ENCODE measurements at places on chromosomes 11 and 22.
A peak's percentile ranks its signal among the peaks of the same experiment; 100 is the strongest.

DNA sequence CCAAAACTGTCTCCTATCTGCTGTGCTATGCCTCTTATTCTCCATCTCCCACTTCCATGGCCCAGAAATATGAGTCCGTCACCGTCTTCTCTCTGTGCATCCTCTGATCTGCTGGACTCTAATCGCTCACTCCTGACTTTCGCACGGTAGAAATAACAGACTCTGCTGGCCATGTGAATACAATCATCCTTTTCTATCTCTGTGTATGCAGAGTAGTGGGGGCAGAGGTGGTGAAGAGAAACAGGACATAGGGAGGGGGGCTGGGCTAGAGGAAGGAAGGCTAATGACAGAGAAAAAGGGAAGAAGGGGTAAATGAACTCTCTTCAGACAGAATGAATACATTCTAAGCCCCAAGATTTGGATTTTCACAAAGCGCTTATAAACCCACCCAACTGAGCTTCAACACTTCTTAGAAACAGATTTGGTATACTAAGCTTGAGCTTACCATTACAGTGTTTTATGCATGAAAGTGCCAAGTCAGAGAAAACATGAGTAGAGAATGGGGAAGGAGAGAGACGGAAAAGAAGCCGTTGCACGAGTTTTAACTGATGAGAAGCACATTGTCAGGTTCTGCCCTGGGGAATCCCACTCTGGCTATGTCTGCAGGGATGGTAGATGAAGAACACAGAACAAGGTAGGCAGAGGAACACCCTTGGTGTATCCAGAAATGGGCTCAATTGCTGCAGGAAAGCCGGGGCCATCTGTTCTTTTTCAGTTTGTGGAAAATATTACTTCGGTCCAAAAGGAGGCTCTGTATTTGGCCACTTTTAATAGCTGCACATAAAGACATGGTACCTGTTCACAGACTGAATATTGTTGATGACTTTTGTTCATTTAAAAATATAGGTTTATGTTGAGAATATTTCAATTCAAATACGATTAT is 324.7 kb downstream of the ETS1 start:
- DNase-seq: no peak

- no peak for DNase-seq
Measured at GRCh38 chr11:104106136-104106754, 57.7 kb downstream of the PDGFD start.

- DNase-seq: no peak
Measured at GRCh38 chr11:105719073-105719822, 109.4 kb downstream of the GRIA4 start.

DNA sequence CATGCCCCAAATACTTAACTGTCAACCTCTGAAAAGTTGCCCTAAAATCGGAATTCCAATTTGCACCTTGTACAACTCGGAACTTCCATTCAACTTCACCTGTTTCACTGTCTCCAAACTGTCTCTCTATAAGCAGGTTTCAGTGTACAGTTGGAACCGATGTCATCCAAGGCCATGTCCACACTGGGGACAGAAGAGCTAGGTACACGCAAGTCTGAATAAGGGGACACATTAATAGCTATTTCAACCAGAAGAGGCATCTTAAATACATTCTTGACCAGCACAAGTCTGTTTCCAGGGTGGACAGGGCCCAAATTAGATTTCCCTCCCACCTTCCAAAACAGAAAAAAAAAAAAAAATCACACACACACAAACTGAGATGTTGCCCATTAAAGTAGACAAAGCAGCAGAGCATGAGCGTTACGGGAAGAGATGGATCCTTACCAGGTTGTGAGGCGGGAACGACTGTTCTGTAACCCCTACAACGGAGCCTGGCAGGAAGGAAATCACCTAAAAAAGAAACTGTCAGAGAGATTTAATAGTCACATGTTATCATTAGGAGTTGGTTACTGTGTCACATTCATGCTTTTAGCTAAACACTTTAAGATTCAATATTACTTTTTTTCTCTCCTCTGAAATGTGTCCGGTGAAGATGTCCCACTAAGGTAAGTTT is 1.7 kb downstream of the CREBZF start:
- no peak for DNase-seq

DNA sequence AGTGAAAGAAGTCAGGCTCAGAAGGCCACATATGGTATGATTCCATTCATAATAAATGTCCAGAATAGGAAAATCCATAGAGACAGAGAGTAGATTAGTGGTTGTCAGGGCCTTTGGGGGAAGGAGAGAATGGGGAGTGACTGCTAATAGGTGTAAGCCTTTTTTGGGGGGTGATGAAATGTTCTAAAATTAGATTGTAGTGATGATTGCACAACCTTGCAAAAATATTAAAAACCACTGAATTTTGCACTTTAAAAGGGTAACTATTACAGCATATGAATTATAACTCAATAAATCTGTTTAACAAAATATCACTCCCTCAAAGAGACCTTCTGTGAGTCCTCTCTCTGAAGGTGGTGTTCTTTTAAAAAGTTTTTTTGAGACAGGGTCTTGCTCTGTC is 72.3 kb upstream of the GRK3 start:
- no peak for DNase-seq

GRCh38 chr11:68743539-68743938 is 7.8 kb downstream of the TESMIN start:
- DNase-seq: no peak

GRCh38 chr11:61619471-61620226 is 38.8 kb upstream of the SYT7 start:
- no peak for DNase-seq

DNA sequence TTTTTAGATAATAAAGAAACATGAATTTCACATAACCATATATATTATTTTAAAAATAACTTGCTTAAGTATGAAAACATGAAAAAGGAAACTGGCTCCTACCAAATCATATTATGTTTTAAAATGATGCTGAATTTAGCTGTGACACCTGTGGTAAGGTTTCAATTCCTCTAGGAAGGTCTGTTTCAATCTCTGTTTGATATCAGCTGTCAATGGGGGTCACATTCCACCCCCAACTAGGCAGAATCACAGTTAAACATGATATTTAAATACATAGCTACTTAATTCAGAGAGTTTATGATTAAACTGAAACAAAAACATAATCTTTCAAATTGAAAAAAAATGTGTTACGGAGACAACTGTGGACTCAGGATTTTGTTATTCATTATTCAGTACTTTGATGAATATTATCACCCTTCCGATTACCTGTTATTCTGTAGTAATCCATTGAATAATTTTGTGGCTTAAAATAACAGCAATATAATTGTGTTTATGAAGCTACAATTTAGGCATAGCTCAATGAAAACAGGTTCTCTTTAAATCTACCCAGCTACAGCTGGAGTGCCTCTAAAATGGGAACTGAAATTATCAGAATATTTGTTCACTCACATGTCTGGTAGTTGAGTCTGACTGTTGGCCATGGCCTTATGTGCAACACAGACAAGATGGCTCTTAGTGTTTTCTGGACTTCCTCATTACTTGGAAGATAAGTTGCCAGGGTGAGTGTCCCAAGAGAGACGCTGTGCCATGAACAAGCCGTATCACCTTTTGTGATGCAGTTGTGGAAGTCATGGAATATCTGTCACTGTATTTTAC is 244.6 kb upstream of the ANO3 start:
- DNase-seq: no peak

GRCh38 chr11:5521540-5521939 is 5.0 kb upstream of the UBQLNL start:
- no peak for DNase-seq

GRCh38 chr11:22879630-22880029 is 19.4 kb upstream of the CCDC179 start:
- DNase-seq: peak; percentile 30

DNA sequence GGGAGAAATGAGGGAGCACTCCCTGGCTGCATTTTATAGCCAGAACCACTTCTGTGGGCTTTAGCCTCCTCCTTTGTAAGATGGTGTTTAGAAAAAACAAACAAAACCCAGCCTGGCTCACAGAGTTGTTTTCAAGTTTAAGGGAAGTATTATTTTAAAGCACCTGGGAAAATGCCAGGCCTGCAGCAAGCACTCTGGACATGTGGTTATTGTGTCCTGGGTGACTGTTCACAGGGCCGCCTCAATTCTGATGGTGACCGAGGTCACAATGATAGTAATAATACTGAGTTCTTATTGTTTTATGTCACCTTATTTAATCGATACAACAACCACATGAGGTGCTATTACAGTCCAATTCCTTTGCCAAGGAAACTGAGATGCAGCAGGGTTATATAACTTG is 20.7 kb upstream of the SLC22A12 start:
- DNase-seq: no peak

DNA sequence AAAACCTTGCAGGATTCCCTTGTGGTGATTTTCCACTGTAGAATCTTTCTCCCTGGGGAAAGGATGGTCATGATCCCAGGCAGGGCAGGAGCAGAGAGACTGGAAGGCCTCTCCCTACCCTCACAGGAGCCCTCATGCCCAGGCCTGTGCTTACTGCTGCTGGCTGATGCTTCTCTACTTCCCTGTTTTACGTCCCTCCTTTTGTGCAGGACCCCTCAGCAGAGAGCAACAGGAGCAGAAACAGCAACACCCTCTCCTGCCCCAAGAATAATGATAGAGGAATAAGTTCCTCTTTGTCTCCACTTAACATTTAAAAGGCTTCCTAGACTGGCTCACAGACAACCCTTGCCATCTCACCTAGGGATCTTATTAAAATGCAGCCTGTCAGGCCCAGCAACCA is 3.6 kb downstream of the ISX start:
- DNase-seq: no peak

DNA sequence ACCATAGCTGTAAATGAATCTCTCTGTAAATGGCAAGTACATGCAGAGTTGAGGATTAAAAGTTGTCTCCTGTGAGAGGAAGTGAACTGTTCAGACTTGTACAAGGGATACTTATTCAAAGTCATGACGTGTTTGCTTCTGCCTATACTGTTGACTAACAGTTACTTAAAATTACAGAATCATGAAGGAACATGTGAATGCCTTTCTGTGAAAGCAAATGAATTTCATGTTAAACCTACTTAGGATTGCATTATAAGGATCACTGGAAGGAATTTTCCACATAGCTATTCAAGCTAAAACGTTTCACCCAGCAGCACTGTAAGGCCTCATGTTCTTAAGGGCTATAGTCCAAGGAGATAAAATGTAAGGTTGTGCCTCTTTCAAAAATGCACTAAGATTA is 93.4 kb upstream of the BIRC3 start:
- no peak for DNase-seq

- DNase-seq: no peak
Measured at GRCh38 chr11:44571871-44572270, 6.4 kb downstream of the CD82 start.

DNA sequence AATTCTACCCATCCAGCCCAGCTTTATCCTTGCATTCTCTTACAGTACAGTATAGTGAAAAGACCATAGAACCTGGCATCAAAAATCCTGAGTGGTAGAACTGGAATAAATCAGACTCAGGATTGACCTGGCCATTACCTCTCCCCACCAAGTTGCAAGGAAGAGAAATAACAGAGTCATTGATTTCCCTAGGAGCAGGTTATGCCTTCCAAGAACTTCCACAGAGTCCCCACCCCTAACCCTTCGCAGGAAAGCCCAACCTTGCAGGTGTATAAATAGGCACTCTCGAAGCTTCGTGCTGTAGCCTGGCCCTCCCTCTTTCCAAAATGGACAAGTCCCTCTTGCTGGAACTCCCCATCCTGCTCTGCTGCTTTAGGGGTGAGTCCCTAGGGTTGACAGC is at the start of gene PATE1:
Gene PATE1 (plus strand): TSS at position 301 of the 400 bp plus-strand sequence. CDS start 26 bp downstream, at position 327.
- no peak for DNase-seq

DNA sequence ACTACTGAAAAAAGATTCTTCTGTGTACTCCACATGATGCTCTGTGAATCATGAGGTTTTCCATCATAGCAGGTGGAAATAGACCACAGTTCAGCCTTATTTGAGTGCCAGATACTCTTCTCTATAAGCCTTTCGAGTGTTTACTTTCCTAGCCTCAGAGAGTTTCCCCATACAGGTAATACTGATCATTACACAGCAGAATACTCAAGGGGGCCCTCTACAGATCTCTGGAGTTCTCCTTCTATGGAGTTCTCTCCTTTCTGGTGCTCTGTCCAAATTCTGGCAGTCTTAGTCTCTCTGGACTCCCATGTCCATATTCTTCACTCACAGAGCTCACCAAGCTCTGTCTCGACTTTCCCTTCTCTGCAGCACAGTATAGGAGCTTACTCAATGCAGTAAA is 175.7 kb upstream of the CARD18 start:
- no peak for DNase-seq

DNA sequence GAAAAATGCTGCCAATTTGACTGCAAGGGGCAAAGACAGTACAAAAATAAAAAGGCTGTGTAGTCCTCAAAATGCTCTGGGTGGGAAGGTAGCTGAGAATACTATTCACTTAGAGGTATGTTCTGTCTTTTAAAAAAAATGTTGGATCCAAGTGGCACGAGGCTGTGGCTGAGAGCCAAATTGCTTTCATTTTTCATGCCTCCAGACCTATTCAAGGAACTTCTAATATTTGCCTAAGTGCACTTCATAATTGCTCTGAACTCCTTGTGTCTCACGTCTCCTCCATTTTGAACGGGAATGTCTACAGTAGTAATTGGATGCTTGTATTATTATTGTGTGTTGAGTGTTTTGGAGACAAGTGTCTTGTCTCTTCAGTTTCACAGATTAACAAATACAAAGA is 19.1 kb upstream of the SLC22A25 start:
- no peak for DNase-seq

- no peak for DNase-seq
Measured at GRCh38 chr11:92409355-92409754, 184.7 kb downstream of the FAT3 start.

DNA sequence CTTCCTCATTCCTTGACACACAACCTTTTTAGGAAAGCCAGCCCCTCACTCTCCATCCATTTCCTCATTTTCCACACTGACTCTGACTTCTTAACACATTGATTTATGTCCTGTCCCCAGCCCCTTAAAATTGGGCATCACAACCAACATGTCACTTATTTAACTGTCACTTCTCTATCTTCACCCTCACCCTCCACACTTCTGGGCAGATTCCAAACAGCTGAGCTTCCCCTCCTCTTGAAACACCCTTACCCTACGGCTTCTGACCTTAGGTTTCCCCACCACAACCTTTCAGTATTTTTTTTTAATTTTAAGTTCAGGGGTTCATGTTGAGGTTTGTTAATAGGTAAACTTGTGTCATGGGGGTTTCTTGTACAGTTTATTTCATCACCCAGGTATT is 696.3 kb downstream of the DLG2 start:
- DNase-seq: no peak

- no peak for DNase-seq
Measured at GRCh38 chr11:5467527-5467926, 18.4 kb downstream of the OR51I2 start.

DNA sequence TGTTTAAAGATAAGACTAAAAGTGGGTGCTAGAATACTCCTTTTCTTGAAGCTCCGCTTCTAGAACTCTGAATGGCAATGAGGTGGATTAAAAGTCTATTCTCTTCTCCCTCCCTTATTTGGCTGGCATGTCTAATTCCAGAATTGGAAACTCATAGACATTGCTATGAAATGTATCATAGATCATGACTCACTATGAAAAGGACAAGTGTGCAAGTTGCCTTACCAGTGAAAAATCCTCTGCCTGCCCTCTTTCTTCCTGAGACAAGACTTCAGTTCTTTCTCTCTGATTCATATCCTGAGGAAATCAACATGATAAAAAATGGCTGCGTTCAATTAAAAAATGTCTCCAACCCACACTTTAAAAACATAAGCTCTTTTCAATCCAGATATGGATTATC is 73.2 kb upstream of the BLID start:
- DNase-seq: no peak

- DNase-seq: no peak
Measured at GRCh38 chr22:45235851-45236342, 4.8 kb downstream of the KIAA0930 start.
